ENCODE measurements at places on chromosomes 12 and 14. TPM values are rescaled to one million over a fixed set of nuclear protein-coding genes. Genes with fewer than 3 reads are reported as not detected.

GRCh38 chr14:21924479-21924878 is 250.9 kb upstream of the OR4E1 start:
- no peak for DNase-seq

- DNase-seq = no peak
Observed at GRCh38 chr12:106712768-106713167, 61.7 kb upstream of the RIC8B start.

DNA sequence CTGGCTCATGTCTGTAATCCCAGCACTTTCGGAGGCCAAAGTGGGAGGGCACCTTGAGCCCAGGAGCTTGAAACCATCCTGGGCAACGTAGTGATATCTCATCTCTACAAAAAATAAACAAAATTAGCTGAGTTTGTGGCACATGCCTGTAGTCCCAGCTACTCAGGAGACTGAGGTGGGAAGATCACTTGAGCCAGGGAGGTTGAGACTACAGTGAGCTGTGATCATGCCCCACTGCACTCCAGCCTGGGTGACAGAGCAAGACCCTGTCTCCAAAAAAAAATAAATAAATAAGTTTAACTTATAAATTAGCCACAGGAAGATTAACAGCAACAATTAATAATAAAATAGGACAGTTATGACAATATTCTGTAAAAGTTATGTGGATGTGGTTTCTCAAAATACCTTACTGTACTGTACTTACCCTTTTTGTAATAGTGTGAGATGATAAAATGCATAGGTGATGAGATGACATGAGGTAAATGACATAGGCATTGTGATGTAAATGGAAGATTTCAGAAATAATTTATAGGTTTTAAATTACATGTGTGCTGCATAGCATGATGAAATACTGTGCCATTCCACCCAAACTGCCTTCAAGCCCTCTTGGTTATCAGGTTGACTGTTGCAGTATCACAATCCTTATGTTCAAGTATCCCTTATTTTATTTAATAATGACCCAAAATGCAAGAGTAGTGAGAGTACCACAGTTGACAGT is 22.0 kb downstream of the USP15 start:
- no peak for DNase-seq

GRCh38 chr12:52203079-52203921 is 11.5 kb upstream of the KRT80 start:
- DNase-seq = peak; percentile 25

SLC6A15 gene
- 2.5 TPM for polyA plus RNA-seq

KCNJ8 gene
- polyA plus RNA-seq = 4.4 TPM

DNA sequence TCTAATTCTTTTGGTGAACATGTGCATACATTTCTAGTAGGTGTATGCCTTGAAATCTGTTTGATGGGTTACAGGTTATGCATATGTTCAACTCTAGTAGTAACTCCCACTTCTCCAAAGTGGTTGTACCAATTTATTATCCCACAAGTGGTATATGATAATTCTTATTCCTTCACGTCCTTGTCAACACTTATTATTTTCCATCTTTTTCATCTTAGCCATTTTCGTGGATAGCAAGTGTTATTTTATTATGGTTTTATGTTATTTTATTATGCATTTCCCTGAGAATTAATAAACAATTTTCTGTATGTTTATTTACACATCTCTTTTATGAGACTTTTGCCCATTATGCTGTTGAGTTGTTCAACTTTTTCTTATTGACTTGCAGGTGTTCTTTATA is 11.2 kb upstream of the AMIGO2 start:
- DNase-seq = no peak

RHOJ gene
- 11.1 TPM for polyA plus RNA-seq

GPHB5 gene
- polyA plus RNA-seq = not detected

- no peak for DNase-seq
Observed at GRCh38 chr12:65632131-65632855, 192.0 kb upstream of the HMGA2 start.

GRCh38 chr12:3882896-3883564 is 9.8 kb upstream of the PARP11 start:
- DNase-seq = peak; percentile 61

DNA sequence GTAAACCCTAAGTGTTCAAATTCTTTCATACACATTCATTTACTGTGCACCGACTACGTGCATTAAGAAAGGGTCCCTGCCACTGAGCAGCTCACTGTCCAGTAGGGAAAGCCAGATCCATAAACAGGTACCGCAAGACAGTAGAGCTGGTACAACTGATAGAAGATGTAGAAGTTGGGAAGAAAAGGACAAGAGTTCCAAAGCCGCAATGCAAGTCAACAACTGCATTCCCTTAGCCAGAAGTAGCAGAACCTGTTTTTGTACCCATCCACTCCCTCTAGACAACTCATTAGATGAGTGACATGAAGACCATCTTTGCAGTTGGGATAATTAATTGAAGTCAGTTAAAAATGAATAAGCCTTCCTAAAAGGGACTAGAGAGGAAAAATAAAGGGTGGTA is 1.3 kb downstream of the SENP1 start:
- DNase-seq = no peak

DNA sequence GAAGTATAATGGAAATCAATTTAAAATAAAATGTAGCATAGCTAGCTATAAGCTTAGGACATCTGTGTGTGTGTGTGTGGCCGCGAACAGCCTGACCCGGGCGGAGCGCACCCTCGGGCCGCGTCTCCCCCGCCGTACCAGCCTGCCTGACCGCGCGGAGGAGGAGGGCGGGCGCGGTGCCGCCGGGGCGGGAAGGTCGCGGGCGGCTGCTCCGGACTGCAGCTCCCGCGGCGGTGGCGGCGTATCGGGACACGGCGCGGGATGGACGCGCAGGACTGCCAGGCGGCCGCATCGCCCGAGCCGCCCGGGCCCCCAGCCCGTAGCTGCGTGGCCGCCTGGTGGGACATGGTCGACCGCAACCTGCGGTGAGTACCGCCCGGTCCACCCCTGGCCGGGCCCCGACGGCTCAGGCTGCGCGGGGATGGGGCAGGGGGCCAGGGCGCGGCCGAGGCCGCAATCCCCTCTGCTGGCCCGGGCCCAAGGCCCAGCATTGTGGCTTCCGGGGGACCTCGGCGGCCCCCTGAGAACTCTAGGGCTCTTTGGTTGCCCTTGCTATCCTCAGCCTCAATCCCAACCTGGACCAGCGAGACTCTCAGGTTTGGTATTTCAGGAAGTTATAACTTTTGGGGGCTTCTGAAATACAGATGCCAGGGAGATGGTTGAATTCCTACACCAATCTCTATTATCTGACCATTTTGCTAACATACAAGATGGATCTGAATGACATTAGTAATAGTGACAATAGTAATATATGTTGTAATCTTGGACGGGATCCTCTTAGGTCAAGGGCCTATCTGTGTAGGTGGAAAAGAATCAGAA is at the start of gene ABHD12B:
TSS of gene ABHD12B (plus strand) at position 140 of the 819 bp plus-strand sequence. CDS start at position 262, 122 bp downstream.
- DNase-seq = no peak

- no peak for DNase-seq
Observed at GRCh38 chr12:131616043-131616700, 94.7 kb upstream of the SFSWAP start.

- DNase-seq = no peak
Observed at GRCh38 chr12:82746668-82747067, 60.0 kb downstream of the TMTC2 start.

PMEL gene
- 1.5 TPM for polyA plus RNA-seq

GRCh38 chr14:23015618-23016017 is 5.7 kb upstream of the C14orf93 start:
- DNase-seq = no peak

KCNC2 gene
- 3.5 TPM for polyA plus RNA-seq

GRCh38 chr12:53299101-53299453 is 418 bp upstream of the MYG1 start:
- no peak for DNase-seq

- no peak for DNase-seq
Observed at GRCh38 chr14:26867171-26867757, 269.4 kb upstream of the NOVA1 start.

DNA sequence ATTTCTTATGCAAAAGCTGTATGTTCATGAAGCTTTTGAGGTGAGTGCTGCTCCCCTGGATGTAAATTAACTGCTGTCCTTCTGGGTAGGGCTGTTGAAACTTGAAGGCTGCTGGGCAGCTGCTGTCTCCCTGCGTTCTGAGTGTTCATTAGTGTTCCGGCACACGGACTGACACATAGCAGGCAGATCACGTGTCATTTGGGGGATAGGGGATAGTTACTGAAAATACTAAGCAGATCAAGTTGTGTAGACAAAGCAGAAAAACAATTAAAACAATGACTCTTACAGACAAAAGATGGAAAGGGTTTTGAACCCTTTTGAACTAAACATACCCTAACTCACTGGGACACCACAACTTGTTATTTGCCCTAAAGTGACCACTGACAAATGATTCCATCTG is 82.5 kb downstream of the PRICKLE1 start:
- DNase-seq = peak; percentile 17

- no peak for DNase-seq
Observed at GRCh38 chr14:52380294-52380693, 66.2 kb downstream of the PTGER2 start.

DNA sequence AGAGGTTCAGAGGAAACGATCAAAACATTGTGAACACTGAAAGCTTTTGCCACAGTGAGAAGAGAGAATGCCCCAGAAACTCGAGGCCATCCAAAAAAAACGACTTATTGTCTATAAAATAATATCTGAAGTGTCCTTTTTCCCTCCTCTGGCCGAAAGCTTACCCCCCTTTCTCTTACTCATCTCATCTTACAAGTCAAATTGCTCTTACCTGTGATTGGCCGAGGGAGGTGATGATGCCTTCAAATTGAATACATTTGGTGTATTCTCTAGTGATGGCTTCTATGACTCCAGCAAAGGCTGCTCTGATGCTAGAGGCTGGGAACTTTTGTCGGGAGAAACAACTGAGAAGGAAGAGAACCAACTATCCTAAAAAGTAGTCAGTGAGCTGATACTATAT is 90.7 kb downstream of the PTCSC3 start:
- DNase-seq = no peak

DNA sequence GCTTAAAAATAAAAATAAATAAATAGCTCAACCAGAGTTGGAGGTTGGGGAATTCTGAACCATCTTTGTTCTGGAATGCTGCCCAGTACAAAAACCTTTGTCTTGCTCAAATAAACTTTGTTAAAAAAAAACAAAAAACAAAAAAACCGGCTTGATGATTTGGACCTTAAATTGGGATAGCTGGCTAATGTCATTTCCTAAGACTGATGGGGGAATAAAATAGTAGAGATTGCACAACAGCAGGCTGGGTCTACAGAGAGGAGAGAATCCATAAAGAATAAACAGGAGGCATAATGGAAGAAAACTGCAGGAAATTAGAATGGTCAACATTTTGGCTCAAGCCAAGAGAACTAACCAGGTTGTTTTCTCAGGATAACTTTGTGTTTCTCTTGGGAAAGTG is 370.9 kb downstream of the AEBP2 start:
- no peak for DNase-seq

- peak; percentile 59 for DNase-seq
Observed at GRCh38 chr12:128510511-128510910, 243.5 kb downstream of the TMEM132C start.

IL22 gene
- not detected for polyA plus RNA-seq

NUP37 gene
- polyA plus RNA-seq = 13.1 TPM

- DNase-seq = no peak
Observed at GRCh38 chr12:2456813-2457186, 338.0 kb upstream of the FKBP4 start.

Measured in brain (organoid and tissue), 16 donors.